ENCODE measurements at places on chromosomes 13 and 19.
A peak's percentile ranks its signal among the peaks of the same experiment; 100 is the strongest.

DNA sequence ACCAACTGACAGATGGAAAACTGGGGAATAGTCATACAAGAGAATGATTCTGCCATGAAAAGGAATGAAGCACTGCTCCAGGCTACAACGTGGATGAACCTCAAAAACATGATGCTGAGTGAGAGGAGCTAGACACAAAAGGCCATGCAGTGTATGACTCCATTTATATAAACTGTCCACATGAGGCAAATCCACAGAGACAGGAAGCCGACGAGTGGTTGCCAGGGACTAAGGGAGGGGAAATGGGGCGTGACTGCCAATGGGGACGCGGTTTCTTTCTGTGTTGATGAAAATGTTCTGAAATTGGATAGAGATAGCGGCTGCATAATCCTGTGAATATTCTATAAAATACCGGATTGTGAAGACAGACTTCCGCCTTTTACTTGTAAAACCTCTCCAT, 10.2 kb downstream of the SMIM7 start:
- DNase-seq = no peak

GRCh38 chr19:37979547-37980082, 72.6 kb downstream of the SIPA1L3 start:
- DNase-seq = no peak

DNA sequence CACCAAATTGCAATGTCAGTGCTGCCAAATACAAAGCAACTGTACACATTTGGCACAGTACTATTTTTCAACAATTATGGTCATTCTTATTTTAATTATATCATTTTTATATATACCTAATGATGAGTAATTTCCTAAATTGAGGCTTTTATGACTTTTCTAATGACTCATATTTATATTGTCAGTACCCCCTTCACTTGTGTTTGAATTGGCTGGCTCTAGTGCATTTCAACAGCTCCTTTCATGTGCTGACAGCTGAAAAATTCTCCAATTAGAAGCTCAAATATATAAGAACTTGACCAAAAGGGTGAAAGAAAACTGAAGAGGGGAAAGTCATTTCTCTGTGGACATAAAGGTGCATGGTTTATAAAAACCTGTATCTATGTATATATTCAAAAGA, 263.3 kb downstream of the SLITRK1 start:
- DNase-seq = no peak

GRCh38 chr19:584240-585001, 5.3 kb upstream of the HCN2 start:
- DNase-seq = peak; percentile 52

GRCh38 chr19:17406887-17407196, 1.4 kb upstream of the BST2 start:
- no peak for DNase-seq

GRCh38 chr13:75788481-75788981, 152.4 kb downstream of the LMO7 start:
- DNase-seq = no peak

GRCh38 chr13:44573790-44574465, 2.2 kb downstream of the TSC22D1 start:
- no peak for DNase-seq

- DNase-seq = no peak
Measured at GRCh38 chr13:113252516-113253095, 43.2 kb downstream of the CUL4A start.

DNA sequence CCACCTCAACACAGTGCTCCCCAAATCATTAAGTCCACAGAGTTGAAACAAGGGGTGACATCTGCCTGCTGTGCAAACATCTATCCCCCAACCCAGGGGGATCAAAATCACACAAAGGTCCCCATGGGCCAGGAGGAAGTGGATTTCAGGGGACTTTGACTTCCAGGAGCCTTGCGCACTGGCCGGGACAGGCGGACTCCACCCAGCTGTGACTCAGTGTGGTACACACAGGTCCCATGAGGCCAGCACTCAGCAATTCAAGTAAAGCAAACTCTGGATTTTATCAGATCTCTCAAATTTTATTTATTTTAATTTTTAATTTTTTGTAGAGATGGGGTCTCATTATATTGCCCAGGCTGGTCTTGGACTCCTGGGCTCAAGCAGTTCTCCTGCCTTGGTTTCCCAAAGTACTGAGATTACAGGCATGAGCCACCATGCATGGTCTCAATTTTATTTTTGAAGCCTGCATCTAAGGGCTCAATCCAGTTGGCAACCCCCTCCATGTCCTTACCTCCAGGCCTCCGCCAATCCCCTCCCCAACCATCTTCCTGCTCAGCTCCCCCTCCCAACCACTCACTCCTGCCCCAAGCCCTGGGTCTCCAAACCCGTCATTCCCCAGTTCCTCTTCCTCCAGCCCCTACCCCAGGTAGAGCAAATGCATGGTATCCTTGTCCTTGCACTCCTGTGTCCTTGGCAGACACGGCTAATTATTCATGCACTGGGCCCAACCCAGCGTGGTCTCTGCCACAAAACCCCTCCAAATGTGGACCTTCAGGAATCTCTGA, 18.2 kb downstream of the ARHGAP33 start:
- DNase-seq = no peak

GRCh38 chr19:49004133-49004532, 10.4 kb downstream of the RUVBL2 start:
- DNase-seq = no peak

DNA sequence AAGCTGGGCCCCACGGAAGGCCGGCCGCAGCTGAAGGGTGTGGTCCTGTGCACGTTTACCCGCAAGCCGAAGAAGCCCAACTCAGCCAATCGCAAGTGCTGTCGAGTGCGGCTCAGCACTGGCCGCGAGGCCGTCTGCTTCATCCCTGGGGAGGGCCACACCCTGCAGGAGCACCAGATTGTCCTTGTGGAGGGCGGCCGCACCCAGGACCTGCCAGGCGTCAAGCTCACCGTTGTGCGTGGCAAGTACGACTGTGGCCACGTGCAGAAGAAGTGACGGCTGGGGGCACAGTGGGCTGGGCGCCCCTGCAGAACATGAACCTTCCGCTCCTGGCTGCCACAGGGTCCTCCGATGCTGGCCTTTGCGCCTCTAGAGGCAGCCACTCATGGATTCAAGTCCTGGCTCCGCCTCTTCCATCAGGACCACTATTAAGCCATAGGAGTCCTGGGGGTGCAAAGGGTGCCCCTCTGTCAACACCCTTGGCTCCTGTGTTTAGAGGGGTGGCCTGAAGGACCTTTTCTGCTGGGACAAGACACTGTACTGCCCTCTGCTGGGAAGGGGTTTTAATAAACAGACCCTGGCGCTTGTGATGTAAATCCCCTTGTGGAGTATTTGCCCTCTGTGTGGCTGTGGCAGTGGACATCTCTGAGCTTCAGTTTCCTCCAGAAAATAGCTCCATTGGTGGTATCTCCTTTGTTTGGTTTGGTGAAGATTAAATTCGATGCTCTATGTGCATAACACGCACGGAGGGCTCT, 1.9 kb downstream of the MRPS12 start:
- DNase-seq = no peak

- DNase-seq = no peak
Measured at GRCh38 chr19:33812388-33813330, 16.0 kb downstream of the KCTD15 start.

Data from T follicular helper cell (primary cell).